ENCODE measurements at places on chromosomes 13 and 19. TPM values are rescaled to one million over a fixed set of nuclear protein-coding genes. Genes with fewer than 3 reads are reported as not detected.

Gene CATSPERD
- total RNA-seq: not detected

Gene SPRY2
- total RNA-seq: 17.2 TPM

Gene CAMSAP3
- 6.1 TPM for total RNA-seq

Gene RPL28
- 2,690 TPM for total RNA-seq

Gene IL17D
- 1.3 TPM for total RNA-seq

Gene CEACAM7
- total RNA-seq: 0.10 TPM

Gene LILRB4
- not detected for total RNA-seq

Gene TEX26
- total RNA-seq: not detected

Gene PRR20E
- not detected for total RNA-seq

Data from A549 treated with dexamethasone at 1 μM for 4 hours (cell line).